ENCODE measurements at places on chromosomes 11 and 22.
A peak's percentile ranks its signal among the peaks of the same experiment; 100 is the strongest.

DNA sequence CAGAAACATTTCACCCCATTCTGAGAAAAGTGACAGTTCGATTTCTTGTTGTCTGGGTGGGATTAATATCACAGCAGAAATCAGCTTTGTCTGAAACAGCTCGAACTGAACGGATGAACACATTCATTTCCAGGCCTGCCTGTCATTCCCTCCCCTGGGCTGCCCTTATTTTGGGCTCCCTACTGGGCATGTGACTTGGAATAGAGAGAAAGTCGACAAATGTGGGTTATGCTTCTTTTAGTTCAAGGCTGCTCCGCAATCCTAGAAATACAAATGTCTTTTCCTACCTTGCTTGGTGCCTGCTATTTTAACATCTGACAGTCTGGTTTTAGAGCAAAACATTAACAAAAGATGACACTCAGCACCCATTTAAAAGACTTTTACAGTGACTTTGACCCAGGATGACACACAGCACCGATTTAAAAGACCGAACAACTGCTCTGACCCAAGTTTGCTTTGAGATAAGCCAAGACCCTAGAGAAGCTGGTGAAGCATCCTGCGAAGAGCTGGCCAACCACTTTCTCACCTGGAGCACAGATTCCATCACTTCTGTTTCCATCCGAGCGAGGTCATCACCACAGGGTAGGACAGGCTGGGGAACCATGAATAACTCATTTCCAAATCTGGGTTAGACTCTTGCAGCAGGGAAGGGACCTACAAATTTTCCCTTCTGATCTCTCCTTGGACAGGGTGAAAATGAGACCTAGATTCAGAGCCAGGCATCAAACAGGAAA lies 13.1 kb downstream of the CLMP start:
- DNase-seq = no peak

DNA sequence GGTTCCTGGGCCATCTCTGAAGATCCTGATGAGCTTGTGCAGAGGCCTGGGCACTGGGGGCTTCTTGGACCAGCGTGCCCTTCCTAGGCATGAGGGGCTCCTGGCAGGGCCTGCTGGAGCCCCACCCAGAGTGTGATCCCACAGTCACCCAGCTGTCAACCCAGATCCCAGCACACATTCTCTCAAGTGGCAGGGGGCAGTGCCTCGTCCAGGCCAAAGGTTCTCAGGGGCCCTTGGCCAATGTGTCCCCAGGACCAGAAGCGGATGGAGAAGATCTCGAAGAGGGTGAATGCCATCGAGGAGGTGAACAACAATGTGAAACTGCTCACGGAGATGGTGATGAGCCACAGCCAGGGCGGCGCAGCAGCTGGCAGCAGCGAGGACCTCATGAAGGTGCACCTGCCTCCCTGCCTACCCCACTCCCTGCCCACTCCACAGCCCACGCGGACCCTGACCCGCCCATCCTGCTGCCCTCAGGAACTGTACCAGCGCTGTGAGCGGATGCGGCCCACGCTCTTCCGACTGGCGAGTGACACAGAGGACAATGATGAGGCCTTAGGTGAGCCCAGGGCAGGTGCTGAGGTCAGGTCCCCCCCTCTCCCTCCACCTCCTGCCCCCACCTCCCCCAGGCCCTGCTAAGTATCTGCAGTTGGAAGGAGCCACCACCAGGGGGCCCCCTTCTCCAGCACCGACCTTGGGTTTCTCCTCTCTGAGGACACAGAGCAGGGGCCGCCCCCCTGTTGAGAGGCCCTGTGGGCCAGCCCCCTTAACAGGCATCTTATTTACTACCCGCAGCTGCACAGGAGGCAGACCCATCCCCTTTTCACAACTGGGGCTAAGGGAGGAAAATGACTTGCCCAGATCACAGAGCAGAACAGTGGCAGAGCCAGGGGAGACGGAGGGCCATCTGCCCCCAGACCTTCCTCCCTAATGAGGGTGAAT lies 14.7 kb downstream of the GGA1 start:
- peak; percentile 79 for DNase-seq

GRCh38 chr11:17423533-17424310 lies 35.3 kb upstream of the KCNJ11 start:
- DNase-seq = no peak

- no peak for DNase-seq
Observed at GRCh38 chr11:111114091-111114490, 131.4 kb upstream of the POU2AF2 start.

- DNase-seq = no peak
Observed at GRCh38 chr22:27382947-27383346, 418.6 kb downstream of the MN1 start.

GRCh38 chr11:81658722-81659121 lies 1074.9 kb downstream of the FAM181B start:
- DNase-seq = no peak

- no peak for DNase-seq
Observed at GRCh38 chr11:6943131-6943530, 16.9 kb downstream of the ZNF215 start.

- DNase-seq = no peak
Observed at GRCh38 chr11:119205080-119205479, 1.1 kb upstream of the CBL start.

- no peak for DNase-seq
Observed at GRCh38 chr22:36480941-36481392, 473 bp downstream of the TXN2 start.

GRCh38 chr11:70333261-70333660 lies 62.8 kb downstream of the PPFIA1 start:
- DNase-seq = no peak

- no peak for DNase-seq
Observed at GRCh38 chr11:130042093-130042591, 27.6 kb upstream of the APLP2 start.

- DNase-seq = no peak
Observed at GRCh38 chr11:93221539-93221938, 23.7 kb upstream of the SLC36A4 start.

DNA sequence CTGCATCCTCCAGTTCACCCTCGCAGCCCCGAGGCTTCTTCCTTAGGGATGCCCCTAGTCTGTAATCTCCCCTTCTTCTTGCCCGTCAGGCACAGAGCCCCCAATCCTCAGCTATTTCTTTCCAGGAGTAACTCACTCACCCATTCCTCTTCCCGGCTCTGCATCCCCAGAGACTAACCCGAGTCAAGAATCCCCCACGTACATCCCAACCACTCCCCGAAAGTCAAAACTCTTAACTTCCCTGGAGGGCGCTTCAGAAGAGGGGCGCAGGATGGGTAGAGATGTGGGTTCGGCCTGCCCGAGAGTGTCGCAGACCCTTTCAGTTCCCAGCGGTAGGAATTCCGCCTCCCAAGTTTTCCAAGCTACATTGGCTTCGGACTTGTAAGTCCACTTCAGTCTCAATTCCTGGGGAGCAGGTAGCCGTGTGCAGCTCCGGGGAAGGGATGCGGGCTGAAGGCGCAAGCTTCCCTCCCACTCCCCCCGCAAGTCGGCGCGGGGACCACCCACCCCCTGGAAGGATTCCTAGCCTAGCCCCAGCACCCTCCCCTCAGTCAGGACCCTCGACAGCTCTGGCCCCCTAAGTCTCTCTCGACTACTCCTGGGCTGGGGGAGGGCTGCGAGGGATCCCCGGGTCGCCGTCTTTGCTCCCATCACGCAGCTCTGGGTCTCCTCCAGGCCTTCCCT lies 871 bp downstream of the BDNF start:
- no peak for DNase-seq

- no peak for DNase-seq
Observed at GRCh38 chr22:27419473-27419872, 382.1 kb downstream of the MN1 start.

- DNase-seq = no peak
Observed at GRCh38 chr11:68358416-68358815, 46.0 kb downstream of the LRP5 start.

GRCh38 chr11:111765320-111765983 lies 737 bp downstream of the PPP2R1B start:
- no peak for DNase-seq

DNA sequence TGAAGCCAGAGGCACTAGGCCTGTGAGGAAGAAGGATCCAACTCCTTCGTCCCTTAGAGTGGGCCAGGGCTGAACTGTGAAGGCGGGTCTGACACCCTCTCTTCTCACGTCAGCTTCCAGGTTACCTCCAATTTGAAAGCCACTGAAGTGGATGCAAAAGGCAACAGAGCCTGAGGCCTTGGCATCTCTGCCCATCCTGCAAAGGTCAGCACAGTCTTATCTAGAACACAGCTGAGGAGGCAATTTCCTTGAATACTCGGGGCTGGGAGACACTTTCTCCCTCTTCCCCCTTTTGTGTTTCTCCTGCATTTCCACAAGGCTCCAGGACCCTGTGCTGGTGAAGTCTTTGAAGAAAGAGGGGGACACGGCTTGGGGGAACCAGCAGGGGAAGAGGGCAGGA lies 91.6 kb upstream of the PAX6 start:
- DNase-seq = no peak

- DNase-seq = no peak
Observed at GRCh38 chr22:31227186-31227585, 15.1 kb downstream of the LIMK2 start.

DNA sequence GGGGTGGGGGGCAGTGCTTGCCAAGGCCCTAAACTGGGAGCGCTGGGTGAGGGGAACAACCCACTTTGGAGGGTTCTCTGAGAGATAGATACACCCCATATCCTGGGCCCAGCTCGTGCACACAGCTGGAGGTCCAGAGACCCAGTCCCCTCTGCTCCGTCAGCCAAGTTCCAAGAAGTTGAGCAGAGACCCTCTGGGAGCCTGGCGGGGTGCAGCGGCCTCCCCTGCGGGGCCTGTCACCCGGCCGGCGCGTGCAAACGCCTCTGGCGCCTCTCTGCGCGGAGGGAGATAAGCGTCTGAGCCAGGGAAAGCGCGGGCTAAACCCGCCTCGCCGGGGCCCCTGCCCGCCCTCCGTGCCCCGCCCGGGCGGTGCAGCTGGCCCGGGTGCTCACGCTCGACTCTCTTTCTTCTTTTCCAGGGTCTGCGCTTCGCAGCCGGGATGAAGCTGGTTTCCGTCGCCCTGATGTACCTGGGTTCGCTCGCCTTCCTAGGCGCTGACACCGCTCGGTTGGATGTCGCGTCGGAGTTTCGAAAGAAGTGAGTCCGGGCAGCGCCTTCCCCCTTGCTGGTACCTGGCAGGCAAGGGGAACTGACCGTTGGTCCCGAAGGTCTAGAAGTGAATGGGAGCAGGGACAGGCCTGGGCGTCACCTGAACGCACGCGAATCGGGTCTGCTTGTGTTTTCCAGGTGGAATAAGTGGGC lies 540 bp downstream of the ADM start:
- no peak for DNase-seq

GRCh38 chr22:42273855-42274451 lies 3.5 kb upstream of the TCF20 start:
- DNase-seq = no peak

DNA sequence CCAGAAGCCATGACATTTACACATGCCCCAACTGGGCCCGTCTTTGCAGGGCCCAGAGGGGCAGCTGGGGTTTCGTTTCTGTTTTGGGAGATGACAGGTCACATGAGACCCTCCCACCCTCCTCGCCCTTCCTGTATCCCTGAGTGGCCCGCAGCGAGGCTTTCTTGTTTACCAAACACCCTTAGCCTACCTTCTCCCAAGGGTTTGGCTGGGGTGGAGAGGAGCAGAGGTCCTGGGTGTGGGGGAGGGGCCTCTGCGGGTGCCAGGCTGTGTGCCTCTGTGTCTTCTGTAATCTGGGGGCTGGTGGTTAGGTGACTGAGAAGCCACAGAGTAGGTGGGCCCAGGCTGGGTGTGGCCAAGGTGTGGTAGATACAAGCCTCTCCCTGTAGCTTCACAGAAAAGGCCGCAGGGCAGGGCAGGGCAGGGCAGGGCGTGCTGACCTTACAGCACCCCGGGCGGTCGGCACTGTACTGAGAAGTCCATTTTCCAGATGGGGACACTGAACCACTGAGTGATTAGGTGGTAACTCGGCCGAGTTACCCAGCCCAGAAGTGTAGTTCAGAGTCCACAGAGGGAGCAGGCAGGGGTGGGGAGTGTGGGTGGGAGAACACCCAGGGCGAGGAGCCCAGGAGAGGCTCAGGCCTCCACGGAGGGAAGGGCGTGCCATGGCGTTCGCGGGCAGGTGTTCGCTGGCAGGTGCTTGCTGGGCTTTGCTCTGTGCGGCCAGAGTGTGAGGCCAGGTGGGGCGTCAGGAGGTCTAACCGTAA lies 8.7 kb downstream of the PRR5 start:
- peak; percentile 14 for DNase-seq

GRCh38 chr22:38257181-38257580 lies 15.6 kb downstream of the TMEM184B start:
- DNase-seq = no peak

- no peak for DNase-seq
Observed at GRCh38 chr11:17508791-17509190, 32.1 kb upstream of the ABCC8 start.

DNA sequence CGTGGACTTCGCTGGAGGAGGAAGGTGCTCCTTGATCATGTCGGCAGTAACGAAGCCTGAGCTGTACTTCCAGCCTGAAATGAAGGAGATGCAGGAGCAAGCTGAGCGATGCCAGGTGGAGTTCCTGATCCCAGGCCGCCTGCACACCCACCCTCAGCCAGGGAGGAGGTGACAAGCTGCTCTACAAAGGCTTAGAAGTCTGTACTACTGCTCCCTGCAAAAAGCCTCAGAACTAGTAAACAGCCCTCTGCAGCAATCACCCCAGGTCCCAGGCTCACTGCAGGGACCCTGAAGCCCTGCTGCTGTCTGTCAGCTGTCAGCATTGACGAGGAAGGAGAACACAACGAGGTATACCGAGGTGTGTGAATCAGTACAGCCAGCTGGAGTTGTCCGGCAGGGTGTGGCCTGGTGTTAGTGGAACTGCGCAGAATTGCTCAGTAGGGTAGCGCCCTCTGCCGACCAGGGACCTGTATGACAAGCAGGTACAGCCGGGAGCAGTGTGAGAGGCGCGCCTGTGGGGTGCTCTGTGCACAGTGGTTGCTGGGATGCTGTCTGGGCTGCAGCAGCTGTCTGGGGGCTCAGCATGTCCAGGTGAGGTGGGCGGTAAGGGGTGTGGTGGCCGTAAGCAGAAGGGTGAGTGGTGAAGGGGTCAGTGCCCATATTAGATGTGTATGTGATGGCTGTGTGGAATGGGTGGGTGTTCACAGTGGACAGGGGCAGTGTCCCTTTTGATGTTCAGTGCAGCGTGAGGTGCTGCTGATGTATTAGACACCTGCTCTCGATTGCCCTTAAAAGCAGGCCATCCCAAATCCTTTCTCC lies 7.6 kb downstream of the CYB5R2 start:
- peak; percentile 72 for DNase-seq

DNA sequence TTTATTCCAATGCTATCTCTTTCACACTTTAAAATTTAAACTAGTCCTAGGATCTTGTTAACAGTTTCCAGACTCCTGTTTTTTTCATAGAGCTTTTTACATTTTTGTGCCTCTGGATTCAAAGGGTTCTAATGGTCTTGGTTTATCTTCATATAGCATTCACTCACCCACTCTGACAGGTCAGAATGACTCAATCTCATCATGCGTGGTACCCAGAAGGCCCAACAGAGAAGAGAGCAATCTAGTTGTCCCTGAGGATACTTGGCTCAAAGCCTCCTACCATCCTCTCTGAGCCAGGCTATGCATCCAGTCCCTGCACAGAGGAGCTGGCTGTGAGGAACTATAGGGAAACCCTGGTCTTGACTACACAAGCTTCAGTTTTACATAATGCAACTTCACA lies 27.5 kb downstream of the MAML2 start:
- no peak for DNase-seq

All from stimulated activated CD4-positive, alpha-beta T cell treated with anti-CD3 and anti-CD28 coated beads, Interleukin-4, amount 100 ng/mL, for 24 hours (primary cell).